ENCODE measurements at places on chromosomes 1 and 21.

- DNase-seq, result no peak
Measured at GRCh38 chr1:90210633-90211491, 216.0 kb downstream of the ZNF326 start.

DNA sequence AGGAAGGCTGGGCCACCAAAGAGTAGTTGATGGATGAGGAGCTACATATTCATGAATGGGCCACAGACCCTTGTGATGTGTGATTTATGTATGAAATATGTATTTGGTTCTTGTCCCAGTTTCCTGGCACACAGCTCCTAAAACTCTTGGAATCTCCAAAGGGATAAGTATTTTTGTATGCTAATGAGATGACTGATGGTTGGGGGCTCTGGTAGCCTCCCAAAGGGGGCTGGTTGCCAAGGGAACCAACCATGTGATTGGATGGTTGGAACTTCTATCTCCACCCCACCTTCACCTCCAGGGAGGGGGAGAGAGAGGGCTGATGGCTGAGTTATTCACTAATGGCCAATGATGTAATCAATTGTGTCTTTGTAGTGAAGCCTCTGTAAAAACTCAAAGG is 77.1 kb downstream of the ZNF281 start:
- no peak for DNase-seq

GRCh38 chr1:42931108-42931539 is 27.5 kb downstream of the SLC2A1 start:
- peak; percentile 25 for DNase-seq

GRCh38 chr1:43651188-43651587 is 1.2 kb downstream of the KDM4A start:
- no peak for DNase-seq

GRCh38 chr1:243933495-243933894 is 83.5 kb upstream of the AKT3 start:
- DNase-seq, result no peak

DNA sequence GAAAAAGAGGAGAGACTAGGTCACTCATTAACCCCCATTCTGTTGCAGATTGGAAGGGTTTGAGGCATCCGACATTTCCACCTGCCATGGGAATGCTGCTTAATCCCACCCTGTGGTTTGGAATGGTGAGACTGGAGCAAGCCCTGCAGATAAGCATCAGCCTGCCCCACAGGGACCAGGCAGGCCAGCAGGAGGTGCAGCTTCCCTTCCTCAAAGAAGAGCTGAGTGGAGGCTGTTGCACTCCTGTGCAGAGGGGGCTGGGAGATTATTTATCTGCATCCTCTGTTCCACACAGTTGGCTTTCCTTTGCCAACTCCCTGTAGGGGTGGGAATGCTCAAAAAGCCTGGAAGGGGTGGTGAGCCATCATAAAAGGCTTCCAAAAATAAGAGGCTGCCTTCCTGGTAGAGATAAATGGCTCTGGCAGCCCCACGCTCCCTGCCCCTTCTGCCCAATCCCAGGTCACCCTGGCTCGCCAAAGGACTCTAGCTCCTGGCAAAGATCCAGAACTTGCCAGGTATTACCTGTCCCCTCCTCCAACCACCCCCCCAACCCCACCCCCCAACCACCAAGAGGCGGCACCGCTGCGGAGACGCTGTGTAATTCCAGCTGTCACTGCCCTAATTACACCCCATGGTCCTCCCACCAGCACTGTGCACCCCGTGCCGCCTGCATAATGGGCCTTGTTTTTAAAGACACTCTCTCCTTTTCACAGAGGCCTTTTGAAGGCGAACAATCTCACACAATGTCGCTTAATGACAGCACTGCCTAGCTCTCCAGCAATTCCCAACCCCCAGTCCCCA is 83.0 kb upstream of the ZC3H12A start:
- DNase-seq, result no peak

DNA sequence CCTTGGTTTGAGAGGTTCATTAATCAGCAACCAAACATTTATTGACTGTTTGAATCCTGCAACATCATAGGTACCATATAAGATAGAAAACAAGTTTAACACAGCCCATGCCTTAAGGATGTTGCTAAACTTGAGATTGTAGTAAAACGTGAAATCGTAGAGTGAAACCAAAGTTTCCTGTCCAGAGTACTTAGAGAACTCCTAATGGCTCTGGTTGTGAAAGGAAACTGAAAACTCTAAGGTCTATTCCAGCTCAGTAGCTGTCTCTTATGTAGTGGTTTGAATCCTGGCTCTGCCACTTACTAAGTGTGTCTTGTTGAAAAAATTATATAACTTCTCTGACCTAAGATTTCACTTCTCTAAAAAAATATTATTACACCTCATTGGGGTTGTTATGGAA is 310.9 kb downstream of the NTNG1 start:
- no peak for DNase-seq

DNA sequence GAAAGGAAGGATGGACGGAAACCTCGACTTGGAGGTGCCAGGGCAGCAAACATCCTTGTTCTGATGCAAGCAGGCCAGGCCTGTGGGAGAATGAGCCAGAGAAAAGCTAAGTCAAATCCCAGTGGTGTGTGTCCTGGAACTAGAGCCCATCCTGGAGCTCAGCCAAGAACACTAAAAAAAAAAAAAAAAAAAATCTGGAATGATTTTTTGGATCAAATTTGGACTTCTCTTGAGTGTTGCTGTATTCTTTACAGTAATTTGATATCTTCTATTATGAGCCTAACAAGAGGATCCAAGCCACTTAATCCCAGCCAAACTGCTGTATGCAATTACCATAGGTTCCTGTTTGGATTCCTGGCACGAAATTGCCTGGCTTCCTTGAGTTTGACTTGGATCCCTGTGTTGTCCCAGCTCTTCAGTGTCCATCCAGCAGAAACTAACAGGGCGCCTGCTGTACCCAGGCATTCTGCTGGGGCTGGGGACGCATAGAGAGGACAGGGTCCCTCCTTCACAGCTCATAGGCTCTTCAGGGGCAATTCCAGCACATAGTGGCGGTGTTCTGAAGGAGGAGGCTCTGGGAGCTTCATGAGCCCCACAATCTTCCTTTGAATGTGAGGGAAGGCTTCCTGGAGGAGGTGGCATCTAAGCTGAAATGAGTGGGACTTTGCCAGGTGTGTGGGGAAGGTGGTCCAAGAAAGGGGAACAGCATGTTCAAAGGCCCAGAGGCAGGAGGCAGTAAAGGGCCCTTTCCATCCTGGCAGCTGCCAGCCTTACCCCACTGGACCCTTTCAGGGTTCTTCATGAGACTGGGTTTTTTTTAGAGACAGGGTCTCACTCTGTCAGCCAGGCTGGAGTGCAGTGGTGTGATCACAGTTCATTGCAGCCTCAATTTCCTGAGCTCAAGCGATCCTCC is 24.7 kb downstream of the EPHX1 start:
- DNase-seq, result no peak

DNA sequence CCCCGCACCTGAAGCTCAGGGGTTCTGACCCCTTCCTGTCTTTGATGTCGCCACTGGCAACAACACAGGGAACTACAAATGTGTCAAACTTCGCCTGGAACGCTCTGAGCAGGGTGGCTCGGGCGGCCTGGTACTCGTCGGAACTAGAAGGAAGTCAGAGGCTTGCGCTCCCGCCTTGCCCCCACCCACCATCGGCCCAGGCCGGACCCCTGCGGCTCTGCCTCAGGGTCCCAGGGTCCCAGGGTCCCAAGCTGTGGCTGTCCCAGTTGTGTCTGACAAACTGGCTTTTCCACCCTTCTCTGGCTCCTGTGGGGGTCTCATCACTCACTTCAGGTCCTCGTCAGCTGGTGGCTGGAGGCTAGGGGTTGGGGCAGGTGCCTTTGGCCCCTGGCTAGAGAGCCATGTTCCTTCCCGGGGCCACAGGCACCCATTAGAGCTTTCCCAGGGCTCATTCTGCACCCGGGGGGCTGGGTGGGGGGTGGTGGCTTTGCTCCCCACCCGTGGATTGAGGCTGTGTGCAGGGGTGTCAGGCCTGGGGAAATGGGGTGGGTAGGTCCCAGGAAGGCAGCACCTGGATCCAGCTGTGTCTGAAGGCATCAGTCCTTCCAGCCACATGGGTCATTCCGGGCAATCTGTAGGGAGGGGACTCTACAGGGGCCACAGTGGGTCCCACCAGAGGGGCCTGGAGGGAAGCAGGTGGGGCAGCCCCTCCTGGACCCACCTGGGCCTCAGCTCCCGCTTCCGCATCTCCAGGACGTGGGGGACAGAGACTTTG is 8.0 kb upstream of the TMEM52 start:
- no peak for DNase-seq

DNA sequence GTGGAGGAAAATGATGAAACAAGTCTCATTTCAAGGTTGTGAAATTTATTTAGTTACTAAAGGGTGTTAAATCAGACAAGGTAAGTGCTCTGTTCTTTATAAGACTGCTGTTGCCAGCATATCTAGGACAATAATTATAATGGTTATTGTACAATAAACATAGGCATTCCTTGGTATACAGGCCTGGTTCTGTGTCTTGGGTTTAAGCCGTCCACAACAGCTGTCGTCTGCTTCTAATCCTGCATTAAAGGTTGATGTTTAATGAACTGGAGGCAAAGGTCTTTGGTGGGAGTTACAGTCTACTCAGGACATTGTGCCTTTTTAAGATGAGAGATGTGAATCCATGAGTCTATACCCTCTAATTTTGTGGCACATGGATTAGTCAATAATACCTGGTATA is 23.4 kb upstream of the FMO4 start:
- no peak for DNase-seq

GRCh38 chr1:45385302-45385701 is 45.1 kb upstream of the MUTYH start:
- no peak for DNase-seq

- DNase-seq, result no peak
Measured at GRCh38 chr1:229064320-229065168, 206.4 kb upstream of the RAB4A start.

GRCh38 chr1:226519716-226520598 is 28.6 kb upstream of the STUM start:
- DNase-seq, result no peak

DNA sequence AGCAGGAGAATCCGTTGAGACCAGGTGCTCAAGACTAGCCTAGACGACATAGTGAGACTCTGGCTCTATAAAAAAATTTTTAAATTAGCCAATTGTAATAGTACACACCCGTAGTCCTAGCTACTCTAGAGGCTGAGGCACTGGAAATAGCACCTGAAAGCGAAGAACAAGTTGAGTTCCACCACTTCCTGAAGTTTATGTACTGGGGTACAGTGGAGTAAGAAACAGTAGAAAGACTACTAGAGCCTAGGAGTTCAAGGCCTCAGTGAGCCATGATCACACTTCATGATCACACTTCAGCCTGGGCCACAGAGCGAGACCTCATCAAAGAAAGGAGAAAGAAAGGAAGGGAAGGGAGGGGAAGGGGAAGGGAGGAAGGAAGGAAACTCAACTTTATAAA is 19.8 kb downstream of the RSBN1 start:
- no peak for DNase-seq

DNA sequence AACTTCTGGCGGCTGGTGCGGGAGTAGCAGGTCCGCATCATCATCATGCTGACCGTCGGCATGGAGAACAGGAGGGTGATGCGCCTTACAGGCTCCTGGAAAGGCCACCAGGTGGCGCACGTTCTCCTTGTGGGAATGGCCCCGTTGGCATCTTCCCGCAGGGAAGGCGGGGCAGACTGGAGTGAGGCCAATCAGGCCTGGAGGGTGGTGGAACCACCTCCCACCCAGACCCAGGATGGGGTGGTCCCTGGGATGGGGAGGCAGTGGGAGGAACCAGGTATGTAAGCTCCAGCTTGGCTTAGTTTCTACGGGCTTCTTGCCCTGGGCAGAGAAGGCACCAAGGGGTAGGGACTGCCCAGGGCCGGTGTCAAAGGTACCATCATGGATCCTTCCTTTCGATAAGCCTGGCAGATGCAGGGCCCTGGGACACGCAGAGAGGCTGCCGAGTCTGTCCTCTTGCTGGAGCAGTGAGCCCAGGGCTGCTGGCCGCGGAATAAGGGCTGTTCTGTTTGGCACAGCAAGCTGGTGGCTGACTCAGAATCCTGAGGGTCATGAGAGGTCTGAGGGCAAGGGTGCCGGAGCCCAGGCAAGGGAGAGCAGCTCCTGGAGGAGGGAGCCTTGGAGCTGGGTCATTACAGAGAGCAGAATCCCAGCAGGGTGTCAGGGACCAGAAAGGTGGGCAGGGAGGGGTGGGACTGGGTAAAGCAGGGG is 8.7 kb upstream of the LGR6 start:
- peak; percentile 52 for DNase-seq

- no peak for DNase-seq
Measured at GRCh38 chr1:221725735-221726672, 15.9 kb downstream of the DUSP10 start.

- peak; percentile 49 for DNase-seq
Measured at GRCh38 chr1:205791568-205792180, 16.4 kb upstream of the RAB29 start.

GRCh38 chr1:200260597-200261335 is 149.1 kb downstream of the ZNF281 start:
- no peak for DNase-seq

- no peak for DNase-seq
Measured at GRCh38 chr1:232524056-232524455, 105.9 kb downstream of the SIPA1L2 start.

DNA sequence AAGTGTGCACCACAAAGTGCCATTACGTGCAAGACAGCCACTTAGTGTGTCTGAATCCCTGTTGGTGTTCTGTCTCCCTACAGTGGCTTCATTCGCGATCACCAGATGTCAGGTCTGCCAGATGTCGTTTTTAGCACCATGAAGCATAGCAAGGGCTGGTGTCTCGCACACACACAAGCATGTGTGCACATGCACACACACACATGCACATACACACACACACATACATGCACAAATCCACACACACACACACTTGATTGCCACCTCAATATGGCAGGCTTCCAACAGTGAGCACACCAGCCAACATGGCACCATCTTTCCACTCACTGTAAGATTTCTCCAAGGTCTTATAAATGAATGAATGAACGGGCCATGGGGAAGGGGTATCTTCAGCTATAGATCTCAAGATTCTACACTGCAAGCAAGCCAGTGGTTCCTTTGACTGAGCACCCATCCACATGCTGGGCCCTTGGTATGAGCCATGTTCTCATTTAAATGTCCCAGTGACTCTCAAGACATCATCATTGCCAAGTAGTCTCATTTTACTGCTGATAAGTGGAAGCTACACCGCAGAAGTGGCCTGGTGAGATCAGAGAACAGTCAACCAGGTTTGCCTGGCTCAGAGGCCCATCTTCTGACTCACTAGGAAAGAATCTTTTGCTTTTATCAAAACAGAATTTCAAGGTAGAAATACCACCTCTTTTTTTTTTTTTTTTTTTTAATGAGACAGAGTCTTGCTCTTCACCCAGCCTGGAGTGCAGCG is 84.9 kb downstream of the SIM2 start:
- DNase-seq, result no peak

- DNase-seq, result no peak
Measured at GRCh38 chr1:206080026-206080820, 27.2 kb downstream of the RHEX start.

DNA sequence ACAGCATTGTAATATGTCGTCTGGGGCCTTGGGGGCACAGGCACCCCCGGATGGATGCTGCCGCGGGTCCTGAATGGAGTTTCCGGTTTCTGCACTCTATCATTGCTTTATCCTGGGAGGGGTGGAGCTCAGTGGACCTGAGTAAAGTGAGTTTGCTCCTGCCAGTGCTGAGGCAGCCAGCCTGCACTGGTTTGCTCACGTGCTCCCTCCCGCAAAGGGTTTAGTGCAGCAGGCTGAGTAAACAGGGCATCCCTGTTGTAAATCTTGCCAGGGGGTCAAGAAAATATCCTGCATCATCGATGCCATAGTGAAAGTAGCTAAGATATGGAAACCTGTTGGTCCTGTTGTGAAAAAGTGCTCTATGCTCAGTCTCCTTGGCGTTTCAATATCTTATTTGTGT is 85.6 kb upstream of the BRINP3 start:
- no peak for DNase-seq

Measured in activated T-cell treated with anti-CD3 and anti-CD28 coated beads for 4 hours (primary cell).